ENCODE measurements at places on chromosomes 16 and 17. TPM values are rescaled to one million over a fixed set of nuclear protein-coding genes. Genes with fewer than 3 reads are reported as not detected.

- peak overlapping the region; percentile 80 for H3K4me3 ChIP-seq
- peaks cover 11% of the 10 kb centered on the region for H3K36me3 ChIP-seq
Observed at GRCh38 chr17:7858522-7858810, 663 bp downstream of the CYB5D1 start.

DNA sequence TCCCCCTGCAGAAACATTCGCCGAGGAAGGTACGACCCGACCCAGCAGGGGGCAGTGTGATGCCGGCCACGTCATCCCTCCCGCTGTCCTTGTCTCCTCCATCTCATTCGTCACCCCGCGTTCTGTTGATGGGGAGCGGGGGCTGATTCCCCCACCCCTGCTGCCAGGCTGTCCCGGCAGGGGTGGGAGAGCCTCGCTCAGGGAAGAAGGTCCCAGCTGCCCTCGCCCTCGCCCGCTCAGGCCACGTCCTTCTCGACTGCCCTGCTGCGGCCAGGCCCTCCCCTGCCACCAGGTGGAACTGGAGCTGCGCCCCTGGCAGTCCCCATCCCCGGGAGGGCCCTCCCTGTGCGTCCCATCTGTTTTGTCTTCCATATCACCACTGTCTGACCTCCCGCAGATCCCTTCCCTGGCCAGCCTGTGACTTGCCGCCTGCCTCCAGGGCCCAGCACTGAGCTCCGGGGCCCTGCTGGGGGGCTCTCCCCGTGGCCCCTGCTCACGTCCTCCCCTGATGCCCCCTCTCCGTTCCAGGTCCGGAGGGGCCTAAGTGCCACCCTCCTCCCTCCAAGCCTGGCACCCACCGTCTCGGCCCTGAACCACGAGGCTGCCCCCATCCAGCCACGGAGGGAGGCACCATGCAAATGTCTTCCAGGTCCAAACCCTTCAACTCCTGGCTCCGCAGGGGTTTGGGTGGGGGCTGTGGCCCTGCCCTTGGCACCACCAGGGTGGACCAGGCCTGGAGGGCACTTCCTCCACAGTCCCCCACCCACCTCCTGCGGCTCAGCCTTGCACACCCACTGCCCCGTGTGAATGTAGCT is 20.6 kb downstream of the ADAM11 start:
- H3K4me3 ChIP-seq = peak overlapping the region; percentile 26
- peaks cover 5% of the 10 kb centered on the region for H3K27me3 ChIP-seq
- no peaks in the 10 kb centered on the region for H3K36me3 ChIP-seq
- peak; percentile 93 for DNase-seq
- peaks cover 24% of the 10 kb centered on the region for H3K4me1 ChIP-seq

TEX14 gene
- total RNA-seq = 0.37 TPM

GRCh38 chr17:61412143-61412859 is 12.7 kb downstream of the TBX2 start:
- H3K4me3 ChIP-seq = peak overlapping the region; percentile 61
- peak overlapping the region; percentile 43 for H3K27ac ChIP-seq
- H3K27me3 ChIP-seq = peaks cover 52% of the 10 kb centered on the region
- peaks cover 45% of the 10 kb centered on the region for H3K4me1 ChIP-seq
- DNase-seq = peak; percentile 95

DNA sequence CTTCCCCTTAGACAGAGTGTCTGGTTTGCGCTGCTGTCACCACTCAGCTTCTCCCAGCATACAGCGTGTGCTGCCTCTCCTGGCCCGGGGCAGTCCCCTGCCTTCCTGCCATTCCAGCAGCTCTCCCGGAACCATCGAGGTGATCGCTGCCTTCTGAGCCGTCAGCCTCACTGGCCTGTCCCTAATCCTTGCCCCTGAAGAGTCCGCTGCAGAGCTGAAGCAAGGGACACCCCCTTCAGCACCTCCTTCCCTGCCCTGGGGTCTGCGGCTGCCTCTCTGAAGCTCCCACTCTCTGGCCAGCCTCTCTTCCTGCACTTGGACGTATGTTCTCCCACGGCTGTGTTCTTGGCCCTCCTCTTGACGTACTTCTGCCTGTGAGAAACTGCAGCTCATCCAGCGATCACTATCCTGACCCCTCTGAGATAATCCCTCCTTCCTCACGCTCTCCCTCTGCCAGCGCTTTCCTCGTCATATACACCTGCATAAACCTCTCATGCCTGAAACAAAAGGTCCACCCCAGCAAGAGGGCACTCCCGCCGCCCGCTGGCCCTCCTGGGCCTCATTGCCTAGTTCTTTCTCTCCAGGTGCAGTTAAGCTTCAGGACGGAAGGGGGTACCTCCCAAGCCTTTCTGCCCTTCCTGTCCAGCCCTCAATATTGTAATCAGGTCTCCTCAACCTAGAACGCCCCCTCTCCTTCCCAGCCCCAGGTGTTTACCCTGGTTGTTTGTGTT is 220.6 kb upstream of the CHMP6 start:
- H3K27me3 ChIP-seq = no peaks in the 10 kb centered on the region
- no peak for DNase-seq
- H3K4me1 ChIP-seq = peaks cover 25% of the 10 kb centered on the region
- no peak overlapping the region for H3K27ac ChIP-seq
- peaks cover 34% of the 10 kb centered on the region for H3K36me3 ChIP-seq

DNA sequence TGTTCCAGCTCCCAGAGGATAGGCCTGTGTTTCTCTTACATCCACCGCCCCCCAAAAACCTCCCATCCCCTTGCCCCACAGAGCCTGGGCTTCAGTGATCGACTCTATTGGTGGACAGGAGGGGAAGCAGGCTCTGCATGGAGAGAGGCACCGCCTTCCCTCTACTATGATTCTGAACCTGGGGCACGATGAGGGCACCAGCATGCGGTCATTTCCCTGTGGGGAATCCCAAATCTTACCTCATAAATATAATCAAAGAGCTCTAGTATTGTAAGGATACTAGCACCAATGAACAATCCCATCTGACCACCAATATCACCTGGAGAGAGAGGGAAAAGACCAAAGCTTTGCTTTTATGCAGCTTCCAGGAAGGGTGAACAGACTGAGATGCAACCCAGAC is 25.7 kb downstream of the SPACA3 start:
- no peaks in the 10 kb centered on the region for H3K27me3 ChIP-seq
- no peaks in the 10 kb centered on the region for H3K4me1 ChIP-seq
- no peaks in the 10 kb centered on the region for H3K36me3 ChIP-seq
- H3K4me3 ChIP-seq = no peak overlapping the region
- no peak overlapping the region for H3K27ac ChIP-seq

DNA sequence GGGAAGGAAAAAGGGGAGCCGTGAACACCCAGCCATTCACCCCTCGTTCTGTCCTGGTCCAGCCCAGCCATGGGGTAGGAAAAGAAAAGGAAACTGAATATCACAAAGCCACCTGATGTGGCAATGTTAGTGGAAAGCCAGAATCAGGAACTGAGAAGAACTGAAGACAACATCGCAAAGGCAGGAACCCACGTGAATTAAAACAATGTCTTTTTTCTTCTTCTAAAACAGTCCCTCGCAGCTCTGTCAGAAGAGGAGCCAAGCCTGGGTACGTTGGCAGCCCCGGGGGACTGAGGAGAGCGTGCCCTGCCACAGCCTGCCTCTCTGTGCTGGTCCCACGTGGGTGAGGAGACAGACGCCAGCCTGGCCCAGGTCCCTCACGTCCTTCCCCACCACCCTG is 55.0 kb downstream of the ZNF423 start:
- no peaks in the 10 kb centered on the region for H3K36me3 ChIP-seq
- H3K4me3 ChIP-seq = no peak overlapping the region
- no peak for DNase-seq
- no peaks in the 10 kb centered on the region for H3K27me3 ChIP-seq
- no peaks in the 10 kb centered on the region for H3K4me1 ChIP-seq

COIL gene
- total RNA-seq = 18.3 TPM

DPEP3 gene
- total RNA-seq = 1.7 TPM

MSLN gene
- 0.51 TPM for total RNA-seq

DNA sequence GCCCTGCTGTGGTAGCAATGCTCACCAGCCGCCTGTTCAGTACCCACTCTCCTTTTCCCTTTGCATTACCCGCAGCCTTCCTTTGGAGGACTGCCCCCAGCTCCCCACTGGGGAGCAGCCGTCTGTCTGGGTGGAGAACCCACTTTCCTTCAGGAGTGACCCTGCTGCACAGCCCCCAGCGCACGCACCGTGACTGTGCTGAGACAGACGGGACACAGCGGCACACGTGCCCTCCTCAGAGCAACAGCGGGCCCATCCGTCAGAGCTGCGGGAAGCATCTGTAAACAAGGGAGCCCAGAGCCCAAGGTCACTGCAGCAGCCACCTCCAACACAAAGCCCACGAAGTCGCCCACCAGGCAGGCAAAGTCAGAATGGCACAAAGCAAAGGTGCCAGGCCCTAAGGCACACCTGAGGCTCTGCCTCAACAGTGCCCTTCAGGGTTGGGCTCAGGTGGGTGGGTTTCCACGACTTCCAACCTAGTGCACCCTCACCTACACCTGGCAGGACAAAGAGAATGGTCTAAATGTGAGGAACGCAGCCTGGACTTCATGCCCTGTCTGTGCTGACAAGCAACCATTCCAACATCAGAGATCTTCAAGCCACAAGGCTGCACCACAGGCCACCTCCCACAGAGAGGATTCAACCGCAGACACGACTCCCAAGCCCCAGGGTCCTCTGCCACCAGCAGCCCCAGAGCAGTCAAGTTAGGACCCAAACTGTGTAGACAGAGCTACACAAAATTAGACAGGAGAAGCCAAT is 9.9 kb downstream of the AXIN1 start:
- no peaks in the 10 kb centered on the region for H3K36me3 ChIP-seq
- no peak overlapping the region for H3K4me3 ChIP-seq
- no peaks in the 10 kb centered on the region for H3K27me3 ChIP-seq
- no peak for DNase-seq
- H3K4me1 ChIP-seq = peaks cover 81% of the 10 kb centered on the region
- H3K27ac ChIP-seq = no peak overlapping the region

- H3K36me3 ChIP-seq = no peaks in the 10 kb centered on the region
- DNase-seq = no peak
- H3K4me1 ChIP-seq = peaks cover 37% of the 10 kb centered on the region
Observed at GRCh38 chr17:63474586-63475460, 2.0 kb upstream of the ACE start.

- H3K36me3 ChIP-seq = no peaks in the 10 kb centered on the region
- no peak overlapping the region for H3K27ac ChIP-seq
- no peak for DNase-seq
- H3K4me3 ChIP-seq = no peak overlapping the region
- H3K4me1 ChIP-seq = no peaks in the 10 kb centered on the region
Observed at GRCh38 chr16:84032458-84033178, 10.0 kb downstream of the SLC38A8 start.

DNA sequence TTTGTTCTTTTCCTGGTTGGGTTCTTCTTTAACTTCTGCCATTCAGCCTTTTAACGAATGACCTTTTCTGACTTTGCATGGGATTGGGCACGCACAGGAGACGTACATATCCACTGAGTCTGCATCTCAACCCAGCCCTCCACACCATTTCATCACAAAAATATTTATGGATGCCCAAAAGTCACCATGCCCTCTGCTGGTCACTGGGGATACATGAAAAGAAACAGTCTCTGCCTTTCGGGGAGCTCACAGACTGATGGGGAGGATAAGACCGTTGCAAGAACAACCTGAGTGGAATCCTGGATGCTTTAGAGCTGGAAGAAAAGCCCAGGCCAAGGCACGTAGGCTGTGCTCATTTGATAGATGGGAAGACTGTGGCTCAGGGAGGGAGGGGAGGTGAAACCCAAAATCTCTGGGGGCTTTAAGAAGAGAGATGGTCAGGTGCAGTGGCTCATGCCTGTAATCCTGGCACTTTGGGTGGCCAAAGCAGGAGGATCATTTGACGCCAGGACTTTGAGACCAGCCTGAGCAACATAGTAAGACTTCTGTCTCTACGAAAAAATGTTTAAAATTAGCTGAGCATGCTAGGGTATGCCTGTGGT is 7.9 kb upstream of the MT2A start:
- no peaks in the 10 kb centered on the region for H3K27me3 ChIP-seq
- no peak overlapping the region for H3K27ac ChIP-seq
- no peak for DNase-seq

DNA sequence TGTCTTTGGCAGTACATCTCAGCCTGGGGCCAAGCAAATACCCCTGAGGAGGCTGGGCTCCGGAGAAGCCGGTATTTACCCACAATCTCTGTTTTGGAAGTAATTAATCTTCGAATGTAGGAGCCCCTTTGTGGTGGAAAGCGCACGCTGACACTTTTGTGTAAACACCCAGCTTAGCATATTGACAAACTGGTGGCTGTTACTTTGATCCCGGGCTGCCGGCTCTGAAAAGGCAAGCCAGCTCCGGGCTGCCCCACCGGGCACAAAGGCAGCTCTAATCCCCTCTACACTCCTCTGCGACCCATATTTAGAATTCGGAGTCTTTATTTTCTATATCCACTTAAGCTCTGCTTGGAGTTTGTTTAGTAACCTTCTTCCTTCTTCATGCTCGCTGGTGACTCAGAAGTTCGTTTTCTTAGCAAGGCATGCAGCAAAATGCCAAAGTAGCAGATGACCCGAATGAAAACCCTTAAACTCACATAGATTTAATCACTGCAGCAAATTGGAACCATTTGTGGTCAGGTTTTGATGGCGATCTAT is 144.0 kb upstream of the IRX3 start:
- no peaks in the 10 kb centered on the region for H3K4me1 ChIP-seq
- H3K27me3 ChIP-seq = no peaks in the 10 kb centered on the region
- no peak overlapping the region for H3K4me3 ChIP-seq
- no peak overlapping the region for H3K27ac ChIP-seq

DNA sequence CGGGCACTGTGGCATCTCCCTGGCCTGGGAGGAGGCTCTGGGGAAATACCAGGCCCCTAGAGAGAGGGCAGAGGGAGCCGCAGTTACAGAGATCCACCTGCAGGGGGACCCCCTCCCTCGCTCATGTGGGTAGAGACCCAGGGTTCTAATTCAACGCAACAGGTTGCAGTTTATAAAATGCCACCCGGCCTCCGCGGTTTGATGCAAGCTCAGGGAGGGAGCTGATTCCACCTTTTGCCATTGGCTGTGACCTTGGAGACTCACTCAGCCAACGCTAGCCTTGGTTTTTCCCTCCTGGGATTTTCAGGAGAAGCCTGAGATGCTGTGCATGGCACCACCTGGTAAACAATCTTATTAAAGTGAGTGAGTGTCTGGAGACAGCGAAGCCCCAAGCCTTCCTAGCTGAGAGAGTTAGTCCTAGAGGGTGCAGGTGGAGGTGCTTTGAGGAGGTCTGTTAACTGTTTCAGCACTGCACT is 12.1 kb downstream of the TTLL6 start:
- H3K4me1 ChIP-seq = no peaks in the 10 kb centered on the region
- no peaks in the 10 kb centered on the region for H3K36me3 ChIP-seq
- H3K4me3 ChIP-seq = no peak overlapping the region
- H3K27ac ChIP-seq = no peak overlapping the region
- H3K27me3 ChIP-seq = no peaks in the 10 kb centered on the region
- peak; percentile 85 for DNase-seq

DNA sequence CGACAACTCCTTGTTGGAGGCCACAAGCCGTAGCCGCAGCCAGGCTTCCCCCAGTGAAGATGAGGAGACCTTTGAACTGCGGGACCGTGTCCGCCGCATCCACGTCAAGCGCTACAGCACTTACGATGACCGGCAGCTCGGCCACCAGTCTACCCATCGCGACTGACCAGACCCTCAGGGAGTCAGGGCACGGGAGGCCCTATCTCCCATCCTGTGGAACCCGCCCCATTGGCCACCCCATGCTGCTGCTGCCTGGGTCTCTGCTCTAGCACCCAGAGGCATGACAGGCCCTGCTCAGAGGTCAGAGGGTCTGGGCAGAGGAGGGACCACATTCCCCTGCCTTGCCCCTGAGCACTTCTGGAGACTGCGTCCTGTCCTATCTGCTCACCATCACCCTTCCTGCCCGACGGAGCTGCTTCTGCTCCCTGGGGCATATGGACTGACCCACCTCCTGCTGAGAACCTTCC is 8.9 kb downstream of the TNFAIP1 start:
- DNase-seq = no peak
- no peaks in the 10 kb centered on the region for H3K27me3 ChIP-seq
- H3K36me3 ChIP-seq = peaks cover 100% of the 10 kb centered on the region
- H3K4me1 ChIP-seq = peaks cover 95% of the 10 kb centered on the region
- H3K27ac ChIP-seq = peak overlapping the region; percentile 84
- no peak overlapping the region for H3K4me3 ChIP-seq

Data from spleen (tissue), 13 donors.